ENCODE measurements at places on chromosomes 1 and 21. TPM values are rescaled to one million over a fixed set of nuclear protein-coding genes. Genes with fewer than 3 reads are reported as not detected.

DNA sequence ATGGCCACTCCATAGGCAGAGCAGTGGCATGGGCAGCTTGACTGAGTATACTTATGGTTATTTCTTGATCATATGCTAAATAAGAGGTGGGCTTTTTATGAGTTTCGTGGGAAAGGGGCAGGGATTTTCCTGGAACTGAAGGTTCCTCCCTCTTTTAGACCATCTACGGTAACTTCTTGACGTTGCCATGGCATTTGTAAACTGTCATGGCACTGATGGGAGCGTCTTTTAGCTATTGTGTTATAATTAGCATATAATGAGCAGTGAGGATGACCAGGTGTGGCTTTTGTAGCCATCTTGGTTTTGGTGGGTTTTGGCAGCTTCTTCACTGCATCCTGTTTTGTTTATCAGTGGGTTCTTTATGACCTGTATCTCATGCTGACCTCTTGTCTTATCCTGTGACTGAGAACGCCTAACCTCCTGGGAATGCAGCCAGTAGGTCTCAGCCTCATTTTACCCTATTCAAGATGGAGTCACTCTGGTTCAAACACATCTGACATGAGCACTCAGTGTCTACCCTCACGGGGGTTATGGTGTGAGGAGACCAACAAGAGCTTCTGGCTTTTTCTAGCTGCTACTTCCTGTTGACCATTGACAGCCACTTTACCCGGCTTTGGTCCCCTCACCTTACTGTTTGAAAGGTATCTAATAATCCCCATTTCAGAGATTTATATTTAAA, 71.7 kb downstream of the GALNT2 start:
- DNase-seq, result no peak

GRCh38 chr1:28309702-28310101, 19.1 kb upstream of the MED18 start:
- DNase-seq, result no peak

DNA sequence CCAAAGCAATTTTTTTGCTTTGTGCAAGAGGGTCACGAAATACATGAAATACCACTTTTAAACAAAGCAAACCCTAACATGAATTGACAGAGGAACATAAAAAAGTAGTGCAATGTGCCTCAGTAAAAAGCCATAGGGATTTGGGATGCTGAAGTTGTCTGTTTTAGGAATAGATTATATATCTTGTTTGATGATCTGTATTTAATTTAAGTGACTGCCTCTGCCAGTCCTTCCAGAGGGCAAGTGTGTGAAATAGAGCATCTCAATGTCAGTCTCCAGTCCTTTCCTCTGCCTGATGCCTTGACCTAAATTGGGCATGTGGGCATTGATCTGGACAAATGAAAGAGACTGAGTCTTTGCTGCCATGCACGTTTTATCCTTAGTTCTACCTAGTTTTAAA, 222.8 kb downstream of the PTPRC start:
- no peak for DNase-seq

DNA sequence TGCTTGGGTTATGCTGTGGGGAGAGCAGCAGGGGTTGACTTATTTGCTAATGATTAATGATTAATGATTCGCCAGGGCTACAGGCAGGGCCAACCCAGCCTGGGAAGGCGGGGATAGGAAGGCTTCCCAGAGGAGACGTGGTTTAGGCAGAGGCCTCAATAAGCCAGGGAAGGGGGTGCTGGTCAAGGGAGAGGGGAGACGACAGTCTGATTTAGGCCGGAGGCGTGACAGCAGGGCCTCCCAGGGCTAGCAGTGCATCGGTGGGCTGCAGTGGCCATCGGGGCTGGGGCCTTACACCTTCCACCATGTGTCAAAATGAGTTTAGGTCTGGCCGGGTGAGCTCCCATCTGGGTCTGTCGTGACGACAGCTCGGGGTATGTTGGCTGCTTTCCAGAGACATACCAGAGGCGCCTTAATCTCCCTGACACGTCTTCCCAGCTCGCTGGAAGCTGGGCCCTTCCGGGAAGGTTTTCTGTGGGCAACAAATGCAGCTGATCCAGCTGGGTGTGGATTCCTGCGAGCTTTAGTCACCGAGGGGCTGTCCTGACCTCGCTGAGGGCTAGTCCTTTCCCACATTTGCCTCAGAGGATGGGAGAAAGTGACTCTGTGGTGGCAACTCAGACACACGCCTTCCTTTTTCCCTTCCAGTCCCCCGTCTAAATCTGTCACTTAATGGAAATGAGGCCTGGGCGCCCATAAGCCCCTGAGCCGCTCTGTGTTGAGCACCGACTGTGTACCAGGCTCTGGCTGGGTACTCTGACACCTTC, 3.7 kb upstream of the SLC1A7 start:
- DNase-seq, result peak; percentile 99

DNA sequence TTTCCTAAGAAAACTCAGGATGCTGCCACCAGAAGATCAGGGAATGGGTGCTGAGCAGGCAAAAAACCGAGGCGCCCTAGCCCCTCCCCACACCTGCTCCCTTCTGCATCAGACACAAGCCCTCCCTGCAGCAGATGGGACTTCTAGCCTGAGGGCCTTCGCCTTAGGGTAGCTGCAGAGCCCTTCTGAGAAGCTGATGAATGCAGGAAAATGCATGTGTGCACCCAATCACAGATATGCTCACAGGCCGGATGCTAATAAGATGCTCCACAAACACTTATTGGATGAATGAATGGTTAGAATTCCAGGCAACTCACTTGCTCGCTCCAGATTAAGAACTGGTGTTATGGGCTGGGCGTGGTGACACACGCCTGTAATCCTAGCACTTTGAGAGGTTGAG, 6.8 kb upstream of the C1orf210 start:
- no peak for DNase-seq

- DNase-seq, result peak; percentile 24
Measured at GRCh38 chr1:59769736-59770095, 45.0 kb upstream of the HOOK1 start.

GRCh38 chr21:26881504-26882228, 36.5 kb upstream of the ADAMTS1 start:
- peak; percentile 16 for DNase-seq

DNA sequence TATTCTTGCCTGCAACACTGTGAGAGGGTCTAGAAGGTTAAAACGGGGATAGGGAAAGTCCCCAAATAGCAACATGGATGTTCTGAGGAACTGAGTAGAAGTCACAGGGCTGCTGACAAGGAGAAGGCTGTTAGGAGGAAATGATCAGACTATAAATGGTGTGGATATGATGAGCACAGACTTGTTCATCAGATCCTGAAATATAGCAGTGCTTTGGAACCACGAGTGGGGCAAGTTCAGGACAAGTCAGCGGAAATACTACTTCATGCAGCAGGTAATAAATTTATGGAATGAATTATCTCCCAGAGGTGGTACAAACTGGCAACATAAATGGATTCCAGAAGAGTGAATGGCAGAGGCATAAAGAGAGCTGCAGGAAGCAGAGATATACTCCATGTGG, 3.2 kb upstream of the KIAA0040 start:
- DNase-seq, result no peak

DNA sequence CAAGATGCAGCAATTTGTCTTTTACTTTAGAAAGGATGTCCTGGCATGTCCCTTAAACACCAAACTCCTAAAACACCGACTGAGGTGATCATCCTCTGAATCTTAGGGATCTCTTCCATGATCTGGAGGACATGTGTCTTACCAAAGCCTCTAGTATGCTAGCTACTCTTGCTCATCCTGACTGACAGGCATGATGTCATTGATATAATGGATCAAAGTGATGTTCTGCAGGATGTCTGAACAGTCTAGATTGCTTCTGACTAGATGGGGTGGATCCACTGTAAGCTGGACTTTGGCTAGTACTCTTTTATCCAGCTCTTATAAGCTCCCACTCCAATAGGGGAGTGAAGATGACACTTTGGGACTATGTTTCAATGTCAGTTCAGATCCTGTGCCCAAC, 11.3 kb upstream of the CGN start:
- DNase-seq, result no peak

Gene SETSIP
- total RNA-seq, result not detected

- DNase-seq, result no peak
Measured at GRCh38 chr1:35702508-35702907, 16.2 kb downstream of the C1orf216 start.

DNA sequence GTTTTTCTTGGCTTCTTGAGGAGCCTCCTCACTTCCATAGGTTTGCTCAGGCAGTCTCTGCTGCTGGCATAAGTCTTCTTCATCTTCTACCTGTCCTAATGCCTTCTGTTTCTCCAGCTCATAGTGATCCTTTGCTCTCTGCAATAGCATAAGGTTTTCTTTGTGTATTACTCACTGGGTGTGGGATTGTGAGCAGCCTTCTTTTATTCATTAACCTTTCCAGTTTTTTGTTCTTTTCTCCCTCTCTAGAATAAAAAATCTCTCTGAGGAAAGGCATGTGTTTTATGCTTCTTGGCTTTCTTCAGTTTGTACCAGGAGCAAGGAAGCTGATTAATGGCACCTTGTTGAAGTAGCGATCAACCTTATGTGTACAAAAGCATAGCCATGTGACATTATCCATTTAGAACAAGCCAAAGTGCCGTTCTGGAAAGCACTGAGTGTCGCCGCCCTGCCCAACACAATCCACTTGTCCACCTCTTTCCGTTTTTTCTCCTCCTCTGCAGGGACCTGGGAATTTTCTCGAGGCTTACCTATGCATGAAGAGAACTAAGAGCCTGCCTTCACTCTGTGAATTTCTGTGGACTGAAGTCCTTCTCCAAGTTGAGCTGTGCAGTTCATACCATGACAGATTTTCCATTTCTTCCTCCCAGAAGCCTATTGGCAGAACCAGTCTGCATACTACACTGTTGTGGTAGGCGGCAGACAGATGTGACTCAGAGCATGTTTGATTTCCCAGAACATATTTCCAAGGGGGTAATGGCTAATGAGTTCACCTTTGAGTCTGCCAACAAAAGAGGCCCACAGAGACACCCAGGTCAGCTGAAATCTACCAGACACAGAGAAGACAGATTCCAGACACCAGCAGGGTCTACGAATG, 39.0 kb downstream of the DPT start:
- DNase-seq, result peak; percentile 37

- peak; percentile 47 for DNase-seq
Measured at GRCh38 chr1:28062806-28063205, 25.6 kb downstream of the EYA3 start.

DNA sequence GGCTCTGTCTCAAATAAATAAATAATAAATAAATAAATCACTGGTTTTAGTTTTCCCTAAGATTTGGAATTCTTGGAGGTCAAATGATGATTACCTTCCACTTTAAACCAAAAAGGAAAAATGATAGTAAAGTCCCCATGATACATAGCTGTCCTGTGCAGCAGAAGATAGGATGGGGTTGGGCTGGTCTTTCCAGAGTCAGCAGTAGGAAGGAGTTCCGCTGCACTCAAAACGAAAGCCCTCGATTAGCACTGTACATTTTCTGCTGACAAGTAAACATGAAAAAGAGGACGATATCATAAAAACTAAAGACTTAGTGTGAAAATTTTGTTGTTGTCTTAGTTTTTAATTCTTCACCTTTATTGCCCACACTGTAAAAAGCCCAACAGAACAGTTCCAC, 79.7 kb downstream of the ATP5PO start:
- no peak for DNase-seq

DNA sequence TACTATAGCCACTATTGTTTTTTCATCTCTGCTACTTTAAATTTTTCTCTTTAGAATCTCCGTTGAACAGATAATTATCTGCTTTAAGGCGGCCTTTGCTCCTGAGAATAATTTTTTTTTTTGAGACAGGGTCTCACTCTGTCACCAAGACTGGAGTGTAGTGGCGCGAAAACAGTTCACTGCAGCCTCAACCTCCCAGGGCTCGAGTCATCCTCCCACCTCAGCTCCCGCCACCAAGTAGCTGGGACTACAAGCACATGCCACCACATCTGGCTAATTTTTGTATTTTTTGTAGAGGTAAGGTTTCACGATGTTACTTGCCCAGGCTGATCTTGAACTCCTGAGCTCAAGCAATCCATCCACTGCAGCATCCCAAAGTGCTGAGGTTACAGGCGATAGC, 28.6 kb downstream of the TRIT1 start:
- no peak for DNase-seq

GRCh38 chr1:179230721-179231120, 1.2 kb upstream of the ABL2 start:
- DNase-seq, result no peak

Gene INSRR
- not detected for total RNA-seq

DNA sequence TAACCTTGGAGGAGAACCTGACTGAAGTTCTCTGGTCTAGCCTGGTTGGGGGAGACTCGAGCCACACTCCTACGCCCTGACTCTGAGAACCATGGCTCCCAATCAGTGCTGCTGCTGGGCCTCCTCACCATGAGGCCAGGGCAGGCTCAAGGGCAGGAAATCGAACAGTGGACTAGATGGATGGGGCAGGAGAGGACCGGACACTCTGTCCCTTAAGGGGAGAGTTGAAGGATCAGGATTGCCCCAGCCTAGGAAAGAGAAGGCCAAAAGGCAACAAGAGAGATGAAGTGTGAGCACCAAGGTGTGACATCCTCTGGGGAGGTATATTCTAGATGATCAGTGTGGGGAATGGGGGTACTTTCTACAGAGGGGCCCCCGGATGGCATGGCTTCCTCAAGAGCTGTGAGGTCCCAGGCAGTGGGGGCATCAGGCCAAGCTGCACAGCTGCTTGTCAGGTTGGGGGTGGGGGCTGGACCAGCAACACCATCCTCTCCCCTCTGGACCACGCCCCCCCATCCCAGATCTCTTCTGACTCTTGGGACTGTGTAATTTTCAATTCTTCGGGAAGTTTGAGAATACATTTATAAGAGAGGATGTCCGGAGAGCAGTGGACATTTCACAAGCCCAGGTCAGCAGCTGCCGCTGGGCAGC, 34.0 kb downstream of the MX1 start:
- DNase-seq, result no peak

- DNase-seq, result no peak
Measured at GRCh38 chr1:223650465-223650864, 15.0 kb downstream of the CAPN8 start.

Gene KRTAP12-2
- total RNA-seq, result not detected

Gene SLC44A3
- 1.1 TPM for total RNA-seq

DNA sequence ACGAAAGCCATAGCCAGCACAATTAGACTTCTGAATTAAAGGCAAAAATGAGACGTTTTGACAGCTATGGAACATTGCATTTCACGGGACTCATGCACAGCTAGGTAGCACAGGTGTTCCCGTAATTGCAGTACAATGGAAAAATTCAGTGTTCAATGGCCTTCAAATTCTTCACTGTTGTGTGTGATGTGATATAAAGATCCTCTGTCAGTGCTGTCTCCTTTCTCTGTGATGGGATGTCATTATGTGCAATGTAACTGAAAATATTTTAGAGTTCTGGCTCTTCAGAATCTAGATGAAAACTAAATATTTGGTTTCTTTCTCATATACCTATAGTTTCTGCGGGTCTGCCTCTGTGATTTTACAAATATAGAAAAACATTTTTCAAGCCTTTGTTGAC, 1599.7 kb downstream of the MRPL39 start:
- no peak for DNase-seq

DNA sequence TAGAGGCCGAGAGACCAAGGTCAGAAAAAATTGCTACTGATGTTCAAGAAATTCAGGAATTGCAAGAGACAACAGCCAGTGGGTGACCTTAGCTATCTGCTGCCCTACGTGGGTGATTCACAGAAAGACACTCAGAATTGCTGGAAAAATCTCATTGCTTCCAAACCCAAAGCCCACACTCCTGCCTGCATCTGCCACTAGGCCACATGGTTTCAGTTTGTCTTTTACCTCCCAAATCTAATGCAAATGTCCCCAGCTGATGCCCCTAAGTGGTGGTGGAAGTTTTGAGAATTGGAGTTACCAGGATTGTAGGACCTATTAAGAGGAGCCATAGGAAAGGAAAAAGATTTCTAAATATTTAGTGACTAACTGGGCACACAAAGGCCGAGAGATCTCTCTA, 341.5 kb upstream of the CHRM3 start:
- DNase-seq, result no peak

GRCh38 chr1:148388260-148389026, 94.7 kb downstream of the PPIAL4G start:
- DNase-seq, result peak; percentile 93

Measured in RPMI7951 (cell line).